ENCODE measurements at places on chromosomes 5 and 9. TPM values are rescaled to one million over a fixed set of nuclear protein-coding genes. Genes with fewer than 3 reads are reported as not detected.

GRCh38 chr9:69109152-69109551, 64.9 kb upstream of the TJP2 start:
- no peaks in the 10 kb centered on the region for H3K27me3 ChIP-seq
- no peak for DNase-seq
- H3K36me3 ChIP-seq, result no peaks in the 10 kb centered on the region
- no peak overlapping the region for H3K27ac ChIP-seq
- H3K4me3 ChIP-seq, result no peak overlapping the region
- H3K4me1 ChIP-seq, result no peaks in the 10 kb centered on the region

The GLDC gene
- total RNA-seq, result 8.9 TPM

The FCHO2 gene
- 20.7 TPM for total RNA-seq

The PCDHB6 gene
- 0.70 TPM for total RNA-seq
